ENCODE measurements at places on chromosomes 6 and 20.

- DNase-seq, result no peak
Observed at GRCh38 chr6:34114695-34115402, 31.0 kb downstream of the GRM4 start.

GRCh38 chr6:53767941-53768340, 26.9 kb upstream of the LRRC1 start:
- DNase-seq, result no peak

GRCh38 chr20:53879048-53879684, 191.2 kb downstream of the BCAS1 start:
- no peak for DNase-seq

DNA sequence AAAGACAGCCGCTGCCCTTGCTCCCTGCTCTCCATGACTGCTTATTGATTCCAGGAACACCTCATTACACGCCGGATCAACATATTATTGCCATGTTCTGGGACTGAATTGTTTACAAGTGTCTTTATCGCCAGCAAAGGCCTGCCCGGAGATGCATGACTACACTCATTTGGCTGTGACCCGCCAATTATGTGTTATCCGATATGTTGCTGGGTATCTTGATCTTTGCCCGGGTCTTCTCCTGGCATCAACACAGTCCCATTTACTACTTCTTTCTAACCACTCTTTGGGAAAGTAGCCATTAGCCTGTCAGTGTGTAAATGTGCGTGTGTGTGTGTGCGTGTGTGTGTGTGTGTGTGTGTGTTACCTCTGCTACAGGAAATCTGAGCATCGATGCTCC, 15.4 kb downstream of the LINC00237 start:
- DNase-seq, result no peak

GRCh38 chr6:7261852-7262461, 51.0 kb downstream of the SSR1 start:
- DNase-seq, result no peak

DNA sequence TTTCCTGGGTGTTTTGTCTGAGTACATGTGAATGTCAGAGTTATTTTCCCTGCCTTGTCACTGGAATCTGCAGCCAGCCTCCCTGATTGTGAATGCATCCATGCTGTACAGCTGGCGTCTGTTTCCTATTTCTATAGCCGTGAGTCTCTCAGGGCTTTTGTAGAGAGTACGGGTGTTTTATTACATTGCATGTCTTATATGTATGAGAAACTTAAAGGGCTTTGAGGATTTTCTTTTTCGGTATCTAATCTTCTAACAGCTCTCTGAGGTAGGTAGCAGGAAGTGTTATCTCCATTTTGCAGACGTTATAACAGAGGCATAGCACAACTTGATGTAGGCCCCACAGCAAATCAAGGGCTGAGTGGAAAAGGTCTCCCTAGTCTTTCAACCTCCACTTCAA, 272.9 kb downstream of the PRL start:
- DNase-seq, result no peak

DNA sequence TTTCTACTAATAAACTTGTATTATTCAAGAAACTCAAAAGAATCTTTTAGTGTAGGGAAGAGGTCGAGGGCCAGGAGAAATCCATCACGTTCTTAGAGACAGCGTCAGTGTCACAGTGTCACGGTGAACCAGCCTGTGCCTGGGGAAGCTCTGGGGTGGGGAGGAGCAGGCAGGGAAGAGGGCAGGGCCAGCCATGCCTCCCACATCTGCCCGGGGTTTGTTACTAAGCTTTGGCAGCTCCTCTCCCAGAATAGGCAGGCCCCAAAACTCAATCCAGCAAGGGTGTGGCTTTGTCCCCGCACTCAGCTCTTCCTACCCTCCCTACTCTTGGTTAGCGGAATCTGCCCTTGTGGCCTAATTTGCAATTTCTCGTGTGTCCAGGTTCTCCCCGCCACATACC, 72.9 kb downstream of the TCP11 start:
- DNase-seq, result no peak

GRCh38 chr6:45115696-45116095, 212.4 kb upstream of the RUNX2 start:
- DNase-seq, result no peak

- no peak for DNase-seq
Observed at GRCh38 chr6:156068881-156069280, 613.2 kb upstream of the NOX3 start.

DNA sequence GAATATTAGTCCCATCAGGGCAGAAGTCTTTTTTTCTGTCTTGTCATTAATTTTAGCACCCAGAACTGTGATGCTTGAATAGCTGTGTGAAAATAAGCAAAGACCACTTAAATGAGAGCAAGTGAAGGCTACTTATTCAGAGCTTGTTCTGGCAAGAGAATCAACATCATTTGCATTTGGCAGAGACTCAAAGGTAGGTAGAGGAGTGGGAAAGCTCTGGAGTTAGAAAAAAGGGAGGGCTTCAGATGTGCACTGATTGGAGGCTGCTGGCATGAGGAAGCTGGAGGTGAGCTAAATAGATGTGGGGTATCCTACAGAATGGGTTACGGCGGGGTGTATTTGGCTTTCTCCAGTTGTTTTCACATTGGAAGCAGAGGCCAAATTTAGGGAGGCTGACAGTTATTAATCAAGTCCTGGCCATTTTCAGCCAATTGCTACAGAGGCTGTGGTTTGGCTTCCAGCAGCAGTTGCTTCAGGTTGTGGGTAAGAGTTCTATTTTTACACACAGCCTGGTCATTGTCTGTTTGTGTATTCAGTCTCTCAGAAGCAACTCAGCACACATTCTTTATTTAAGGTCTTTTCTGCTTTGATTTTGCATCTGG, 254.3 kb downstream of the BTBD3 start:
- DNase-seq, result no peak

GRCh38 chr6:151695156-151695555, 112.3 kb upstream of the ESR1 start:
- DNase-seq, result no peak

GRCh38 chr6:43856005-43856765, 86.2 kb downstream of the VEGFA start:
- no peak for DNase-seq

DNA sequence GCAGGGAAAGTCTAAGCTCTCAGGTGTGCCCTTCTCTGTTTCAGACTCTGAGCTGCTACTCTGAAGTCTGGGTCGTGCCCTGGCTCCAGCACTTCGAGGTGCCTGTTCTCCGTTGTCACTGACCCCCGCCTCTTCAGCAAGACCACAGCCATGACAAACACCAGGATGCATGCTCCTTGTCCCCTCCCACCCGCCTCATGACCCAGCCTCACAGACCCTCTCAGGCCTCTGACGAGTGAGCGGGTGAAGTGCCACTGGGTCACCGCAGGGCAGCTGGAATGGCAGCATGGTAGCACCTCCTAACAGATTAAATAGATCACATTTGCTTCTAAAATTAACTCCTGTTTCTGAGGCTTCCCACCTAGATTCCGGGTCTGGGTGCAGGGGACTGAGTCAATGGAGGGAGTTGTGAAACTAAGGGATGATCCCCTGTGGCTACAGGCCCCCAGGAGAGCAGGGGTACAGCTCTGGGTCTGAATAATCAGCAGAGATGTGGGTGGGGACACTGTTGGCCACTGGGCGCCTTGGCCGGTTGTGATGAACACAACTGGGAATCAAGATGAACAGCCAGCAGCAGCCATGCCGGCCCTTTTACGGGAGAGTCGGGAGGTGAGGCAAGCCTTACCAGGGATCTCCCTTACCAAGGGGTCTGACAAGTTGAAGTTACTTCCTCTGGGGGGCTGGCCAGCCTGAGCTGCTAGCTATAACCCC, 10.7 kb downstream of the CST7 start:
- DNase-seq, result no peak

- DNase-seq, result no peak
Observed at GRCh38 chr6:157978021-157978783, 3.5 kb upstream of the SYNJ2 start.

GRCh38 chr6:91562955-91563354, 976.1 kb upstream of the MAP3K7 start:
- DNase-seq, result no peak

DNA sequence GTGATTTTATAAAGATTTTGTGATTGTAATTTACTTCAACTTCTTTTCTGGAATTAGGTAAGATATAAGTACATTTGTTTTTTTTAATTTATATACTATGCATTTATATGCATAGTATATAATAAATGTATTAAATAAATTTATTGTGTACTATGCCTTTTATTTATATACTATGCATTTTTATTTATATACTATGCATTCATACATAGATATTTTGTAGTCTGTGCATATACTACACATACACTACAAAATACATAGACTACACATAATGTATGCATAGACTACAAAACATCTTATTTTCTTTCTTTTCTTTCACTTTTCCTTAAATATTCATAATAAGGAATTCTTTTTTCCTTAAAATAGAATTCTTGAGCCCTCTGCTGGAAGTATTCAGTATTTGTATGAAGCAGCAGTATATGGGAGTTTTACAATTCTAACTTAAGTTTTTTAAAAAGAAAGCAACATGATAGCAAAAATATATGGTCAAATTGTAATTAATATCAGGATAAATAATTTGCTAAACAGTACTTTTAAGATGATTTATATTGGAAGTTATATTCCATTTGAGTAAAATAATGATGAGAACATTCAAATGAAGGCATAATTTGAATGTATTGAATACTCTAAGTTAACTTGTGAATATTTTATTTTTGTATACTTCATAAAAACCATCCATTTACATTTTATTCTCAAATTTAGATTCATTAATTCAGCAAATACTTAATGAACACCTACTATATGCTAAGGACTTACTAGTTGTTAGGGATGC, 129.3 kb downstream of the KLHL32 start:
- DNase-seq, result no peak

- DNase-seq, result no peak
Observed at GRCh38 chr20:22836877-22837276, 198.2 kb upstream of the SSTR4 start.

- no peak for DNase-seq
Observed at GRCh38 chr20:24102749-24103333, 114.3 kb upstream of the GGTLC1 start.

- no peak for DNase-seq
Observed at GRCh38 chr6:122184401-122184827, 215.0 kb upstream of the HSF2 start.

- DNase-seq, result no peak
Observed at GRCh38 chr6:142489722-142490610, 188.2 kb downstream of the ADGRG6 start.

DNA sequence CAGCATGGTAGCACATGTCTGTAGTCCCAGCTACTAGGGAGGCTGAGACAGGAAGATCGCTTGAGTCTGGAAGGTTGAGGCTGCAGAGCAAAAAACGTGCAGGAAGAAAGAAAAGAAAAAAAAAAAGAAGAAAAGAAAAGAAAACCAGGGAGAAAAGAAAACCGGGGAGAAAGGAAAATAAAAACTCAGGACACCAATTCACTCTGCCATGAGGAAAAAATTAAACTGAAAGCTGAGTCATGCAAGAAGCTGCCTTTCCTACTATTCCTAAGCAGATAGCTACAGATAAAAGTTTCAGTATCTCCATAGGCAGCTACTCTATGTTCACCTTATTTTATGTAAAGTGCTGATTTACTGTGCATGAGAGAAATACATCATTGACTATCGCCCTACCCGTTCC, 10.5 kb downstream of the PTGIS start:
- no peak for DNase-seq

DNA sequence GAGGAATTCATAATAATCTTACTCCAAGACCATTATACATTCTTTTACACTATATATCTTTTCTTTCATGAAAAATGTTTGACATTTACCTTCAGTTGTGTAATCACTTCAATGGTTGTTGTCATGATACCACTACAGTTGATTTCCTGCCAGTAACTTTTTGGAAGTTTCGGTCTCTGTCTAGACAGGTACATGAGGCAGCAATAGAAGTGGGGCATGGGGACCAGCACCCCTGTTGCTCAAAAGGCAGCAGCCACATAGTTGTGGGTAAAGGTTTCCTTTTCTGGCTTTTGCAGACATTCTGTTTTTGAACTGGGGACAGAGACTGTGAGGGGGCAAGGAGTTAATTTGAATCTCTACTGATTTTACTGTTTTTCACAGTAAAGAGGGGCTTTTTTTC, 14.1 kb downstream of the SAMD5 start:
- DNase-seq, result no peak

GRCh38 chr20:48759631-48760245, 68.1 kb downstream of the PREX1 start:
- DNase-seq, result no peak

DNA sequence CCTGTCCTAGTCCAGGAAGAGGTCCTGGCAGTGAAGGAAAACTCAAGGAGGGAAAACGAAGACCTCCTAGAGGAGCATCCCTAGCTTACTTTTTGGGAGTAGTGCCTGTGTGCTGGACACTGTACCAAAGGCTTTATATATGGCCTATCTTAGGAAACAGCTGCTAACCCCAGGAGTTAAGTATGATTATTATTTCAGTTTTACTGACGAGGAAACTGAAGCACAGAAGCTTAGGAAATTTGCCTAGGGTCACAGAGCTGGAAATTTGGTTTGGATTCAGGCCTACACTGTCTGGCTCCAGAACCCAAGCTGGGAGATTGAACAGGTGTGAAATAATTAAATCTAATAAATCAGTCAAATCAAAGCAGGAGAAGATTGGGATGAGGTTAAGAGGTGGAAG, 78.0 kb downstream of the SLX4IP start:
- no peak for DNase-seq

- DNase-seq, result no peak
Observed at GRCh38 chr6:47836046-47836445, 54.2 kb downstream of the OPN5 start.

DNA sequence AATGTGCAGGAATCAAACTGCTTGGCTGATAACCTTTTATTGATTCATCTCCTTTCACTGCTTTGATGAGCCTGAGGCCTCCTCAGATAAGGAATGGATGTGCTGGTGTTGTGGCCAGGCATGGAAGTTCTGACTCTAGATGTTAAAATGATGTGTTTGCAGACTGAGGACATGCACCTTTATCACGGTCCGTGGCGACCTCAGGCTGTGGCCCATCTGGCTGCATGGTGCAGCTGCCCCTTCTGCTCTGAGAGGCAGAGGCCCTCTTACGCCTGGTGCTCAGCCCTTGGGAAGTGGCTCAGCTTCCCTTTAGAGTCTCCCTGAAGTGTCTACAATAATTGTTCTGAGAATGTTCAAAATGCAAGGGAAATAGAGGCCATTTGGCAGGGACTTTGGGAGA, 26.2 kb downstream of the CDH4 start:
- no peak for DNase-seq

GRCh38 chr20:62832212-62832922, 15.5 kb downstream of the COL9A3 start:
- DNase-seq, result no peak

DNA sequence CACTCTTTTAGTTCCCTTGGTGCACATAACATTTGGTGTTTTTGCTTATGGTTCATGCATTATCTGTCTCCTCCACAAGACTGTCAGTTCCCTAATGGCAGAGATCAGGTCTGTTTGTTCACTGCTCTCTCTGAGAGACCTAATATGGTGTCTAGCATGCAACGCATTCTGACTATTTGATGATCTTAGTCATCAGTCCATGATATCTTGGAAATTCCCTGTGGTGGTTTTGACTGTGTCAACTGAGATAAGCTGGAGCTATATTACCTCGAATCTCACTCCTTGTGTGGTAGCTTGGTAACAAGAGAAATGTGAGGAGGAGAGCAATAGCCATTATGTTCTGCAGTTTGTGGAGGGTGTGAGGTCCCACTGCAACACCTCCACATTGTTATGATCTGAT, 229.8 kb downstream of the FRK start:
- no peak for DNase-seq

Data from activated CD4-positive, alpha-beta T cell treated with anti-CD3 and anti-CD28 coated beads for 4 hours (primary cell).